ENCODE measurements at places on chromosomes 5 and 9.

GRCh38 chr9:130423272-130423671, 21.5 kb upstream of the ASS1 start:
- no peak for DNase-seq

DNA sequence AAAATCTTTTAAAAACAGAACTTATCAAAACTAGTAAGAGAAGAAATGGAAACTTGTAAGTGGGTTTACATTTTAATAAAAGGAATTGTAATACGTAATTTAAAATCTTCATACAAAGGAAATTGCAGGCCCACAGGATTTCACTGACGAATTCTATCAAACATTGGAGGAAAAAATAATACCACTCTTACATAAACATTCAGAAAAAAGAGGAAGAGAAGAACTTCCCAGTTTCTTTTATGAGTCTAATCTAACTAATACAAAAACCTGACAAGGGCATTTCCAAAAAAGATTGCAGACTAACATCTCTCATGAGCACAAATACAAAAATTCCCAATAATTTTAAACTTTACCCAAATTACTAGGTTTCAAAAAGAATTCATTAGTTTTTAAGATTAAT, 149.0 kb downstream of the RANBP17 start:
- no peak for DNase-seq

GRCh38 chr9:125683486-125683885, 23.5 kb downstream of the MAPKAP1 start:
- DNase-seq: no peak

- no peak for DNase-seq
These were observed 64.8 kb downstream of the GDNF start for GRCh38 chr5:37774912-37775483.

GRCh38 chr9:101848485-101848919, 110.1 kb upstream of the GRIN3A start:
- no peak for DNase-seq

DNA sequence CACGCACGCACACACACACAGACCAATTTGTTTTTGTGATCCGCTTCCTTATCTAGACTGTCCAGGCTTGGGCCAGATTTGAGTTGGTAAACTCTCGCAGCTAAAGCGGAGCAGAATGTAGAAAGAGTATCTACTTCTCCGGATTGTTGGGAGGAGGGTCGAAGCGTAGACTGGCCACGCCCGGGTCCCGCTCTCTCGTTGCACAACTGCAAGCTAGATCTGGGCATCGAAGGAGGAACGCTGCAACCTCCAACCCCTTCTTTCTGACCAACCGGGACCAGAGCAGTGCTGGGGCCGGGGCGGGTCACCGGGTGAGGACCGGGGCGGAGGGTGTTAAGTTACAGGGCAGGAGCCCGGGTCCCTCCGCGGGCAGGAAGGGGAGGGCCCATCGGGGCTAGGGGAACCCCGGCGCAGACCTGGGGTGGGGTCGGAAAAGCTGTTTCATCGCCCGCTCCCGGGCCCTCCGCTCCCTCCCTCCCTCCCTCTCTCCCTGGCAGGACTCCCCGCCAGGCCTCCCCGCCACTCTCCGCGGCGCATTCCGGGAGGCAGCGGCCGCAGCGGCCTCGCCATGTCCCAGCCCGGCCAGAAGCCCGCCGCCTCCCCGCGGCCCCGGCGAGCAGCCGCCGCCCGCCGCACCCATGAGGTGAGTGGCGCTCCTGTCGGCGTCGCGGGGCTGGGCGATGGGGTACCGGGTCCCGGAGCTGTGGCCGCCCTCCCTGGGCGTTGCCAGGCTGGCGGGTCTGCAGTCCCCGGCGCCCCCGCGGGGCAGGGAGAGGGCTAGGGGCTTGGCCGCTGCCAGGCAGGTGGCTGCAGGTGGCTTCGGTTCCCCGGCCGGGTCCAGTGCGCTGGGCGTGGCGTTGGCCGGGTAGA, at the start of gene CAST:
Gene CAST (plus strand): TSS at position 522 of the 870 bp plus-strand sequence. CDS start 47 bp downstream, at position 569.
- peak; percentile 93 for DNase-seq

DNA sequence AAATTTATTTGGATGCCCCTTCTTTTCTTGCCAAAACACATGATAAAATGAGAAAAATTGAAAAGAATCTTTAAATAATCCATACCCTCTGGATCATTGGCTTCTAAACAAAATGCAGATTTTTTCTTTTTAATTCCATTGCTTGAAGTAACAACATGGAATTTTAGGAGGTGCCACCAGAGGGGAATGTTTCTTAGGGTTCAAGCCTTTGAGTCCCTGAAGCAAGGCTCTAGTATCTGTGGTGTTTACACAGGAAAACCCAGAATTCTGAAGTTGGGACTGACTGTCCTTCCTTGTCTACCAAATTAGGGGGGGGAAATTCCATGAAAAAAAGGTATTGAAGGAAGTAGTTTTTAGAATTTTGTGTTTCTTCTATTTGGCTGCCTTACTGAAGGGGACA, 69.4 kb downstream of the LMNB1 start:
- peak; percentile 53 for DNase-seq

DNA sequence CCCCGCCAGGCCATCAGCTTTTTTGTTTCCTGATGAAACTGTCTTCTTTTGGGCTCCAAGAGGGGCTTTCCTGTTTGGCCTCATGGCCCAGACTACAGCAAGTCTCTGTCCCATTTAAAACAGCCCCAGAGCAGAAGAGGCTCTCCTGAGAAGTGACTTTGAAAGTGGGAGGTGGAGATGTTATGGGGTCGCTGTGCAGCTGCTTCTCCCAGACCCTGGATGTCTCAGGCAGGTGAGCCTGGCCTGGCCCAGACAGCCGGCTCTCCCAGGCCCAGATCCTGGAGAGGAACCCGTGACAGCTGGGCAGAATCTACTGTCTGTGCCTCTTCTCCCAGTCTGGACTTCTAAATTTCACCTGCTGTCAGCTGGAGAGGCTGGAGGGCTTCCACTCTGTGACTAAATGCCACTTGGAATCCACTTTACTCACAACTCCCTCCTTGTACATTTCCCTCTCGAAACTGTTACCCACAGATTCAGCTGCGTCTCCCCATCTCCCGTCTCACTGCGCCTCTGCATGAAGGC, 20.6 kb downstream of the FAM78A start:
- no peak for DNase-seq

- DNase-seq: no peak
These were observed 42.5 kb downstream of the KCNIP1 start for GRCh38 chr5:170546282-170546681.

- no peak for DNase-seq
These were observed 15.7 kb upstream of the ERBIN start for GRCh38 chr5:65910711-65911110.

GRCh38 chr9:16619914-16620520, 250.5 kb downstream of the BNC2 start:
- no peak for DNase-seq

- DNase-seq: peak; percentile 31
These were observed 29.2 kb upstream of the SMC5 start for GRCh38 chr9:70229579-70229978.

DNA sequence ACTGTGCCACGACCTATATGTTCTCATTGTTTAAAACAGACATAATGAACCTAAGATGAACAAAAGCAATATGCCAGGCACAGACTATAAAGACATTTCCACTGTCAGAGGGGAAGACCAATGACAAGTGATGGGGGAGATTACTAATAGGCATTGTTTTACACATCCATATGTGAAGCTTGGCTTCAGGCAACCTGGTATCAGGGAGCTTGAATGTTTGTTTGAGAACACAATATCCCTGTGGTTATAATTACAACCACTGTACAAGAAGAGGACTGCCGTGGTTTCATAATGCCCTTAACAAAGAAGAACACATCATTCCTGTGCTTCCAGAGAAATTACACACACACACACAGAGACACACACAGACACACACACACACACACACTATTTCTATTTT, 385.7 kb downstream of the BNC2 start:
- no peak for DNase-seq

- DNase-seq: no peak
These were observed 127.8 kb downstream of the SEC61B start for GRCh38 chr9:99349870-99350269.

GRCh38 chr9:20781092-20781491, 97.0 kb downstream of the FOCAD start:
- no peak for DNase-seq

GRCh38 chr9:98989036-98990000, 45.6 kb downstream of the COL15A1 start:
- DNase-seq: peak; percentile 97

- peak; percentile 69 for DNase-seq
These were observed 139.4 kb upstream of the LMX1B start for GRCh38 chr9:126474206-126474765.

GRCh38 chr9:34089311-34089710, 37.2 kb downstream of the DCAF12 start:
- no peak for DNase-seq

- DNase-seq: no peak
These were observed 643.6 kb downstream of the ACTL7B start for GRCh38 chr9:108212184-108212583.

GRCh38 chr9:107768224-107768623, 278.7 kb upstream of the KLF4 start:
- no peak for DNase-seq

DNA sequence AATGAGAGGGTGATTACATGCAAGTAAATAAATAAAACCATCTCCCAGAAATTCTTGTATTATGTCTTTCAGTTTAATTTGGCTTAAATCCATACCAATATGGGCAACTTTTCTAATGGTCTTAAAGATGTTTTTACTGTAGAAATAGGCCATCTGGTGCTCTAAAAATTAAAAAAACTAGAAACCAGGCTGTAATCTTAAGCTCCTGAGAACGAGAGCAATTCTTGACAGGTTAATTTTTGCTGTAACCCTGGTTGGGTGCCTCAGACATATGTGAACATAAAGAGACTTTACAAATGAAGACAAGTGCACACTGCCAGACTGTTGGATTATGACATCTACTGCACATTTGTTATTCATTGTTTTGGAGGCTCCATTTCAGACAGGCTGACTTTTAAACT, 246.8 kb upstream of the DAB2 start:
- DNase-seq: no peak

GRCh38 chr5:170508036-170508435, 4.2 kb downstream of the KCNIP1 start:
- DNase-seq: no peak

DNA sequence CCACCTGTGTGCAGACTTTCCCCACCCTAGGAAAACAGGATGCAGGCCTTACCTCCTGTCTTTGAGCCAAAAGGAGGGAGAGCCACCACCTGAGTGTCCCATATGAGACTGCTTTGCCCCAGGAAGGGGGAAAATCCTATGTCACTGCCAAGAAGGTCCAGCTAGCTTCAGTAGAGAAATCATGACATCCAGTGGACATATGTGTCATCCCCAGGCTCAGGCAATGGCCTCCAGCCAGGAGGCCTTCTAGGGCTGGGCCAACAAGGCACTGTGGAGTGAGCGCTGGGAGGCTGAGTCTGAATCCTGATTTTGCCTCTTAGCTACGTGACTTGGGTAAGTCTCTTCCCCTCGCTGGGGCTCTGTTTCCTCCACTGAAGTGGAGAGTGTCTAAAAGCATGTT, 60.2 kb downstream of the SMIM23 start:
- peak; percentile 70 for DNase-seq

DNA sequence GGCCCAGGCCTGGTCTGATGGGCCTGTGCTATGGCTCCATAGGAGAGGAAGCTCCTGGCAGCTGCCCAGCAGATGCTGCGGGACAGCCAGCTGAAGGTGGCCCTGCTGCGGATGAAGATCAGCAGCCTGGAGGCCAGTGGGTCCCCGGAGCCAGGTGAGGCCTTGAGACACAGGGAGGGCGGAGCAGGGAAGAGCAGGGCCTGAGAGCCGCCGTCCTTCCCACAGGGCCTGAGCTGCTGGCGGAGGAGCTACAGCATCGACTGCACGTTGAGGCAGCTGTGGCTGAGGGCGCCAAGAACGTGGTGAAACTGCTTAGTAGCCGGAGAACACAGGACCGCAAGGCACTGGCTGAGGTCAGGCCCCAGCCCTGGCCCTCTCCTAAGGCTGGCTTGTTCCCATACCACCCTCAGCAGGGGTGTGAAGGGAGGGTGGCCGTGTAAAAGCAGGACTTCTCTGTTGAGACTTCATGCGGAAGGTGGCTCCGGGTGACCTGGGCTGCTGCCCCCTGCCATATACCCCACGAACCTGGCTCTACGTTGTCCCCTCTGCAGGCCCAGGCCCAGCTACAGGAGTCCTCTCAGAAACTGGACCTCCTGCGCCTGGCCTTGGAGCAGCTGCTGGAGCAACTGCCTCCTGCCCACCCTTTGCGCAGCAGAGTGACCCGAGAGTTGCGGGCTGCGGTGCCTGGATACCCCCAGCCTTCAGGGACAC, 4.5 kb downstream of the PKN3 start:
- no peak for DNase-seq

DNA sequence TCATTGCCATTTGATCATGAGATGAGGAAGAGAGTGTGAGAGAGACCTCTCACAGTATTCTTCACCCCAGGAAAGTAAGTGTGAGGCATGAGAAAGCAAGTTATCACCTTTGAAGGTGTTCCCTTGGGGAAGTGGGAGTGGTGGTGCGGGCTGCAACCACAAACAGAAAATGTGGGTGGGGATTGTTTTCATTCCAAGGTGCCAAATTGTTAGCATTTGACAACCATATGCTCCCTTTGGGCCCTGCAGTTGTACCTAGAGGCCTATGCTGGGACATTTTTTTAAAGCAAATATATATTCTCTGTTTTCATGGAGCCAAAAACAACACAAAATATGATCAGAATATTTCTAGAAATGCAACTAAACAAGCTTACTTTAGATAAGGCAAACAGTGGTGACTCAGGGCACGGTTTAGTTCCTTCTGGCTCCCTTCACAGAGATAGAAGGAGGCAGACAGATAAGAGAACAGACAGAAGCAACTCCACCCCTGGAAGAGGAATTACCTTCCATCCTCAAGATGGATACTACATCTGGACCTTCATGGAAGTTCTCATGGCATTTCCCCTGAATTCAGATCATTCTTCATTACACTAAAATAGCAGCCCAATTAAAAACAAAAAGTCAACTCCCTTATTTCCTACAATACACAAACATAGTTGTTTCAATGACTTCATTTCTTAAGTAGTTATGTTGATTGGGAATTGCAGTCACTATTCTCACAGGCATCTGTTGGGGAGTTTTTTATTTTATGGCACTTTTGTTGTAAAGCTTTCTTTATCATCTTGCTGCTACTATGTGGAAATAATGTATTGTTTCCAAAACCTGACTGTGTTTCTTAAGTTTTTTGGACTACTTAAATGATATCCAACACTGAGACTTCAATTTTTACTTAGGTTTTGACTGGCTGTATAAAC, 416.6 kb downstream of the PLK2 start:
- peak; percentile 1 for DNase-seq

- no peak for DNase-seq
These were observed 59.9 kb upstream of the ALDH1B1 start for GRCh38 chr9:38332625-38333024.

DNA sequence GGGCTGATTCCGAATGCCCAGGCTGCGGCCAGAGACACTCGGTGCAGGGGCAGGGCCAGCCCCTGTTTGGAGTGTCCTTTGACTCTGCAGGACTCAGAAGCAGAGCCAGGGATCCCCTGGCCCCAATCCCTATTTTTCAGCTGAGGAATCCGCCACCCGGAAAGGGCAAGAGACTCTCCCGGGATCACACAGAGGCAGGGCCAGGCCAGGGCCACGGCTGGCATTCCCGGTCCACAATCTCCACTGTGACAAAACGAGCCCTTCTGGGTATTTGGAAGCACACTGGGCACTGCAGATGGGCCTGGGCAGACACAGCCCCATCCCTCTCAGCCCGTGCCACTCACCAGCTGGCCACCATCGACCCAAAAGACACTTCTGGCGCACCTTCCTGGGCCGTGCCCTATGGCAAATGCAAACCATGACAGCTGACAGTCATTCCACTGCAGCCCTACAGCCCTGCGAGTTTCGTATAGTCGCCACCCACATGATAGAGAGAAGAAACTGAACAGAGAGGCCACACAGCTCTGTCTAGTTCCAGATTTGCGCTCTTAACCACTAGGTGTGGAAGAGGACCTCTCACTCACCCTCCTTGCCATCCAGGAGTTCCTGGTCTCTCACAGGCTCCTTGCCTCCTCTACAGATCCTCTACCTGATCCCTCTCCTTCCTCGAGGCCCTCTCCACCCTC, 13.3 kb downstream of the NR5A1 start:
- DNase-seq: no peak

Measured in AG08395 (cell line).